ENCODE measurements at places on chromosomes 2 and 18.
A peak's percentile ranks its signal among the peaks of the same experiment; 100 is the strongest.

GRCh38 chr18:34807106-34807796 lies 97.2 kb downstream of the DTNA start:
- no peaks in the 10 kb centered on the region for H3K4me1 ChIP-seq
- H3K27ac ChIP-seq, result no peak overlapping the region
- peak; percentile 8 for DNase-seq
- no peaks in the 10 kb centered on the region for H3K27me3 ChIP-seq
- no peaks in the 10 kb centered on the region for H3K36me3 ChIP-seq

DNA sequence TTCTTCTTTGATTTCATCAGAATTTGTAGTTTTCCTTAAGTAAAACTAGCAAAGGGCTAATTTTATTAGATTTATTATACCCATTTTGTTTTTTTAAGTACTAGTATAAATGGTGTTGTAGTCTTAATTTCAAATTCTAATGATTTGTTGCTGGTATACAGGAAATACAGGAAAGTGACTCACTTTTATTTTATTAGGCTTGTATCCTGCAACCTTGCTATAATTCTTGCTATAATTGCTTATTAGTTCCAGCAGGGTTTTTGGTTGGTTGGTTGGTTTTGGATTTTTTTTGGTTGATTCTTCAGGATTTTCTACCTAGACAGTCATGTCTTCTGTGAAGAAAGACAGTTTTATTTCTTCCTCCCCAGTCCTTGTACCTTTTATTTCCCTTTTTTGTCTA lies 110.6 kb upstream of the IL1R2 start:
- no peaks in the 10 kb centered on the region for H3K27me3 ChIP-seq
- no peak overlapping the region for H3K27ac ChIP-seq
- no peak for DNase-seq

DNA sequence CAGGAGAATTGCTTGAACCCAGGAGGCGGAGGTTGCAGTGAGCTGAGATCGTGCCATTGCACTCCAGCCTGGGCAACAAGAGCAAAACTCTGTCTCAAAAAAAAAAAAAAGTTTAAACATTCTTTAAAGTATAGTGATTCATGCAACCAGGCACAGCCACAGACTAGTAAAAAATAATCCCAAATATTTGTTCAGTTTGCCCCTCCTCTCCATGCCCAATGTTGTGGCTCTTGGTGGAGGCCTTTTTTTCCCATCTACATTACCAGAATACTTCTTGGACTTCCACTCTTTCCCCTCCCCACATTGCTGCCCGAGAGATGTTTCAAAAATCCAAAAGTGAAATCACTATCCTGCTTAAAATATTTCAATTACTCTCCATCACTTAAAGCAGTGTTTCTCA lies 5.1 kb upstream of the MALT1 start:
- H3K4me1 ChIP-seq, result peaks cover 48% of the 10 kb centered on the region
- no peak for DNase-seq
- peaks cover 32% of the 10 kb centered on the region for H3K36me3 ChIP-seq
- no peaks in the 10 kb centered on the region for H3K27me3 ChIP-seq
- H3K4me3 ChIP-seq, result no peak overlapping the region

- no peak overlapping the region for H3K27ac ChIP-seq
- no peaks in the 10 kb centered on the region for H3K4me1 ChIP-seq
- no peak for DNase-seq
- no peak overlapping the region for H3K4me3 ChIP-seq
Measured at GRCh38 chr2:155021618-155022017, 323.1 kb downstream of the KCNJ3 start.

All from Calu3 (cell line).